Foreskin keratinocyte (primary cell): ENCODE measurements at places on chromosomes 1 and 21.

GRCh38 chr1:57112148-57112547 lies 146.3 kb upstream of the C8B start:
- peak; percentile 77 for DNase-seq

DNA sequence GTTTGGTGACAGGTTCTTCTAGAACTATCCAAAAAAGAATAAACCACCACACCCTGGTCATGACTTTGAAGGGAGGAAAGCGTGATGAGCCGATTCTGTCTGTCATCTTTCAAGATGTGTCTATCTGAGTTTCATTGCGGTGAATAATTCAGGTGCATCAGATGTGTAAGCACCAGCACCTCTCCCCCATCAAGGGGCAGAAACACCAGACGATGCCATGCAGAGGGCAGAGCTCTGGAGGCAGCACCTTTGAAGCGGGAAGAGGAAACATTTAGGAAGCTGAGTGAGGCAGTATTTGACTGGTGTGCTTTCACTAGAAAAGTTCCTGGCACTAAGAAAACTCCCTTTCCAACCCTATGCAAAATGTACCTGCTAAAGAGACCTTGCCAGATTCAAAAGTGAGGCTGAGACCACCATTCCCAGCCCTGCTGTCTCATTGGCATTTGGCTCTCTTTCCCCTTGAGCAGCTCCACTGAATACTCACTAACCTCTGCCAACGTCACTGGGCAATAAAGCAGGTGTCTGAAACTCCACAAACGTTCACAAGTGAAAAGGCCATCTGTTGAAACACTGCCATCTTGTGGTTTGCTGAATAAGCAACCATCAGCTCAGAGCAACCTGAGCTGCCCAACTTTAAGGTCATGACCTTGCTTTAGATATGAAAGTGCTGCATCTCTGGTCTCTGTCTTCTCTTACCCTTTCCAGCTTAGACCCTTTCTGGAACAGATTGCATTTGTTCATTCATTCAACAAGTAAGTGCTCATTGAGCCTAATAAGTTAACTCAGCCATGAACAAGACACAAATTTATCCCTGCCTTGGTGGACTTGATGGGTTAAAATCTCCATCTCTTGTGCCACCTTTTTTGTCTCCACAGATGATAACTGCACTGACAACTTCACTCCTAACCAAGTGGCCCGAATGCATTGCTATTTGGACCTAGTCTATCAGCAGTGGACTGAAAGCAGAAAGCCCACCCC lies 228.6 kb downstream of the PAPPA2 start:
- DNase-seq = peak; percentile 18

GRCh38 chr1:152002960-152003359 lies 9.3 kb upstream of the S100A10 start:
- DNase-seq = no peak

GRCh38 chr21:41750051-41750450 lies 16.8 kb downstream of the RIPK4 start:
- DNase-seq = no peak

- peak; percentile 62 for DNase-seq
Observed at GRCh38 chr1:201072149-201072548, 40.1 kb downstream of the CACNA1S start.

- no peak for DNase-seq
Observed at GRCh38 chr1:236023926-236024565, 40.8 kb downstream of the NID1 start.

- peak; percentile 39 for DNase-seq
Observed at GRCh38 chr1:210400043-210400840, 71.5 kb downstream of the HHAT start.

GRCh38 chr1:235127732-235128455 lies 743 bp downstream of the TOMM20 start:
- DNase-seq = no peak

DNA sequence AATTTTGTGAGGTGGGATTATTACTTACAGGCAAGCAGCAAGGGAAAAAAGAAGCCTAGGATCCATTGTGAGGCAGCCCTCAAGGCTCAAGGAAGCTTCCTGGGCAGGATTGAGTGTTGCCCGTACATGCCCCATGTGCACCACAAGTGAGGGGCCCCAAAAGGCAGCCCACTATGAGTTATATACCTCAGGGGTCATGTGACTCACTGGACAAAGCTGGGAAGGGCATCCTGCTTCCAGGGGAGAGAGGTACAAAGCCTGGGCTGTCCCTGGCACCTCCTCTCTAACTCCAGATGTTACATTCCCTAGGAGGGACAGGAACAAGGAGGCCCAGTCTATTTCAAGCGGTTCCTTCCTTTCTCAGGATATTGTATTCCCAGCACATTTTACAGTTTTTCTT lies 34.0 kb upstream of the CD1D start:
- DNase-seq = peak; percentile 87

- DNase-seq = peak; percentile 84
Observed at GRCh38 chr1:40901886-40902852, 40.0 kb upstream of the CITED4 start.

DNA sequence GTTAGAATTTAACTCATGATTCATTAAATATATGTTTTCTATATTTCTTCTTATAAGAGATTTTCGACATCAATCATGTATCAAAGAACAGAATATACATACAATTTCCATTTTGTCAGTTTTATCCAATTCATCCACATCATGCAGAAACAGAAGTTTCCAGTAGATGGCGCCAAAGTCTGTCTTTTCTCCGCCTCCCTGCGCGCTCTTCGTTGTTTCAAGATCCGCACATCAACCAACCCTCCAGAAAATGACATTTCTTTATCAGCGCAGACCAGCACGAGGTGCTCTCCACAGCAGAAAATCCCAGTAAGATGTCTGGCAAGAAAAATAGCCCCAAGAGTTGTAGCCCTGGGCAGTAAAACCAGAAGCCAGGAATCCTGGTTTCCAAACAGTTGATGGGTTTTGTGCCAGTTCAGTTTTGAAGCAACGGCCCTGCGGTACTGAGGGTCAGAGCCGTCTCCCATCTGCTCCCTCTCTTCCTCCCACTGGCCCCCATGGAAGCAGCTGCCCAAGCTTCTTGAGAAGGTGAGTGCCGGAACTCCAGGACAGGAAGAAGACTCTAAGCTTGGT lies 38.6 kb upstream of the GPR137B start:
- no peak for DNase-seq

GRCh38 chr21:34115160-34115559 lies 41.8 kb downstream of the MRPS6 start:
- no peak for DNase-seq

GRCh38 chr1:160539684-160539989 lies 16.6 kb upstream of the SLAMF6 start:
- DNase-seq = no peak

- no peak for DNase-seq
Observed at GRCh38 chr1:180261524-180262155, 31.6 kb downstream of the LHX4 start.

DNA sequence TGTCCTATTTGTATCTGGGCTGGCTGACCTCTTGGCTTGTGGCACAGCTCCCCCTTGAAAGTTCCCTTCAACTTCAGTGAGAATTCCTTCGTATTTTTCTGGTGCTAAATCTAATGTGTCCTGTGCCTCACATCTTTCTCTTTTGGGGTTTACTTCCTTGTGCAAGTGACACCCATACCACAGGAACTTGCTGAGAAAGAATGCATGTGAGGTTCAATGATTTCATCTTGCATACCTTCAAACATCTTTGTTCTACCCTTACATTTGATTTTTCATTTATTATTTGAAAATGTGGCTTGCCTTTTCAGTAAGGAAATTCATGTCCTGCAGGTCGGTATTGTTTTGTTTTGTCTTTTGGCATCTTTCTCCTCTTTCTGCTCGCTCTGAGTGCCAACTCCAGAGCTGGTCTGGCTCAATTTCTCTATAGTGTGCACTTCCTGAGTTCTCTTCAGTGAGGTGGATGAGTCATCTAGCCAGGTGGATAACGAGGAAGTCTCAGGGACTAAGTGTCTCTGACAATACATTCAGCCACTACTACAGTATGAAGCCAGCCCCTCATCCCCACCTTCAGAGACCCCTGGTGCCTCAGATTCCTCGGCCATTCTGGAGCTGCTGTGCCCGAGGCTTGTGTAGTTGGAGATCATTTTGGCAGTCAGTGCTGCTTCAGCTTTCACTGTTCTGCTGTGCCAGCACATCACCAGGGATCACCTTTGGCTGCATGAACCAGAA lies 59.5 kb downstream of the RIPK4 start:
- DNase-seq = peak; percentile 74

DNA sequence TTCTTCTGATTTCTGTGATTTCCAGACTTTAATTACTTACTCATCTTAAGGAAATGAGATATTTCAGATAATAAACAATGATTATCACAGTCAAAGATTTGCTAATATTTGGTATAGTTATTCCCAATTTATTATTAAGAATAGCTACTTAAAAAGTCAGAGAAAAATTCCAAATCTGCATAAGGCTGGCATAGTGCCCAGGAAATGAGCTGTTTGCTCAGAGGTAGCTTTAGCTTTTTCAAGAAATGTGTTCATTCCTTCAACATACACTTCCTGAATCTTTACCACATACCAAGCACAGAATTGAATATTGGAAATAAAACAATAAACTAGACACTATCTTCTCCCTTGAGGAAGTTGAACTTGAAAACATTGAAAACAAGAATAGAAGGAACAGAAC lies 44.3 kb upstream of the KCNK1 start:
- no peak for DNase-seq

- no peak for DNase-seq
Observed at GRCh38 chr1:55172272-55172671, 42.9 kb downstream of the USP24 start.

- DNase-seq = no peak
Observed at GRCh38 chr1:91440847-91441246, 36.2 kb upstream of the HFM1 start.

GRCh38 chr21:45641480-45642035 lies 2.0 kb upstream of the PCBP3 start:
- no peak for DNase-seq

DNA sequence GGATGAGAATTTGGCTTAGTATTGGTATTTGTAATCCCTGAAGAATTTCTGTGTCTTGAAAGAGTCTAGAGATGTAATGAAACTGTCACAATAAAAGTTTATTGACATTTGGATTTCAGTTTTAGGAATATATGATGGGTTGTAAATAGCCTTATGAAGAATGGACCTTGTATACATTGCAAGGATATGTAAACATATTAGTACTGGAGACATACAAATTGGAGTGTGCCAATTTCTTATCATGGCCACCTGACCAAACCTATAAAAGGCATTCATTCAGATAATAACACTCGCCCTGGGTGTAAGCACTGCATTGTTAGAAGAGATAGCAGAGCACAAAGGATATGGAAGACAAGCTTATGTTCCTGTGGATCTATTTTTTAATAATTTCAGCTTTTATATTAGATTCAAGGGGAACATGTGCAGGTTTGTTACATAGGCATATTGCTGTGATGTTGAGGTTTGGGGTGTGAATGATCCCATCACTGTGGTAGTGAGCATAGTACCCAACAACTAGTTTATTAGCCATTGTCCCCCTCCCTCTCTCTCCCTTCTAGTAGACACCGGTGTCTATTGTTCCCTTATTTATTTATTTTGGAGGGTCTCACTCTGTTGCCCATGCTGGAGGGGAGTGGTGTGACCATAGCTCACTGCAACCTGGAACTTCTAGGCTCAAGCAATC lies 8.6 kb downstream of the S1PR1 start:
- no peak for DNase-seq

- DNase-seq = no peak
Observed at GRCh38 chr1:117815926-117816325, 113.5 kb downstream of the GDAP2 start.

- DNase-seq = no peak
Observed at GRCh38 chr1:167202049-167202448, 18.6 kb upstream of the POU2F1 start.

DNA sequence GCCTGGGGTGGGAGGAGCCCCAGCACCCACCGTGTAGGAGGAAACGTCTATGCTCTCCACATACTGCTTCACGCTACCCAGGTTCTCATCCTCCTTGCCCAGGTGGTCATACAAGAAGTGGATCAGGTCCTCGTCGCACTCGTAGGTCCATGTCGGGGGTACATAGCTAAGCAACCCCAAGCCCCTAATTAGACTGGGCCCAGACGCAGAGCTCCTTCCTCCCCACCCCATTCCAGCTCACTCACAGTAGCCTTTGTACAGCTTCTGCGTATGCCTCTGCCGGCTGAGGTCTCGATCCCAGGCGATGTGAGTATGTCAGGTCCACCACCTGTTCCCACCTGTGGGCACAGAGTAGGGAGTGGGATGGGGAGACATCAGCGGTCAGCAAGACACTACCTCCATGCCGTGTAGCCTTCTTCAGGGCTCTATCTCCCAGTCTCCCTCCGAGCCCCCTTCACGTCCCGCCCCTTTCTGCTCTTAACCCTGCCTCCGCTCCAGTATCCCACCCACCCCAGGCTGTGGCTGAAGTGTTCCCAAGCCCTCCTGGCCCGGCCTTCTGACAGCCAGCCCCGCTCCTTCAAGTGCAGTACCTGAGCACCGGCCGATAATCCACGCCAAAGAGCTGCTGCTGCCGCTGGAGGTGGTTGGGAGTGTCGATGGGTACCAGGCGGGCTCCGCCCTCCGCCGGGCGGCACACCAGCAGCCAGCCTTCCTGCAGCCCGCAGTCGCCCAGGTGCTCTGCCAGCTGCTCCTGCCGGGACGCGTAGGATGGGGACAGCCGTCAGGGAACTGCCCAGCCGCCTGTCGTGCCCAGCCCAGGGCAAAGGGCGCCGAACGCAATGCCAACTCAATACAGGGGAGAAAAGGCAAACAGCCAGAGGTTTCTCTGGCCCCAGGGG lies 919 bp downstream of the HECTD3 start:
- DNase-seq = peak; percentile 38

GRCh38 chr1:165726169-165726568 lies 27.8 kb upstream of the ALDH9A1 start:
- no peak for DNase-seq

GRCh38 chr1:225526878-225527277 lies 99.0 kb upstream of the LBR start:
- DNase-seq = no peak

- DNase-seq = no peak
Observed at GRCh38 chr1:26556111-26556510, 26.6 kb downstream of the RPS6KA1 start.

DNA sequence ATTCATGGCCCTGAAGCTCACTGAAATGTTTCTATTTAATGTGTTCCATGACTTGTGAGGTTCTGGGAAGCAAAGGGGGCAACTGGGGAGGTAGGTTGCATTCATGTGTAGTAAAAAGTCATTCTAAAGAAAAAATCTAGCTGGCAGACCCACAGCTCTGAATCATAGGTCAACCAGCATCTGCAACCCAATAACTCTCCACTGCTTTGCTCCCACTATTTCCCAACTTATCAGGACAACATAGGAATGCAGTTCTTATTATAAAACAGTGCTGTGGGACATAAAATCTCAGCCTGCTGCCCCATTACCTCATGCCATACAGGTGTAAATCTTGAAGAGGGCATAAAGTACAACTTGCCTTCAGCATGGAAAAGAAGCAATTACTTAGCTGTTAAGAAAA lies 576.1 kb upstream of the PTBP2 start:
- DNase-seq = no peak

DNA sequence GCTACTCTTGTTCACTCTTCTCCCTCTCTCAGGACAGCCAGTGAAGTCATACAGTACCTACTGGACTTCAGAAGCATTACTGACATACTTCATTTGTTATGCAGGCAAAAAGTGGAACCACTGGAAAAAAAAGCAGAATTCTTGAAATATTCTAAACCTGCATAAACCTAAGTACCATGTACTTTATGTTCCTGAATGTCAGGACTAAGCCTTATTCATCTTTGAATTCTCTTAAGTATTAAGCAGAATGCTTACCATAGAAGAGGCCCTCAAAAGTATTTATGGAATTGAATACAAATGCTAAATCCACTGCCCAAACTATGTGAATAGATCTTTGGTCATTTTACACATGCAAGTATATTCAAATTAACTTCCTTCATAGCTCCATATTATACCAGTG lies 7.8 kb downstream of the PSMB2 start:
- no peak for DNase-seq

- DNase-seq = no peak
Observed at GRCh38 chr1:43576521-43576920, 45.8 kb downstream of the PTPRF start.
